ENCODE measurements at places on chromosomes 4 and X.

DNA sequence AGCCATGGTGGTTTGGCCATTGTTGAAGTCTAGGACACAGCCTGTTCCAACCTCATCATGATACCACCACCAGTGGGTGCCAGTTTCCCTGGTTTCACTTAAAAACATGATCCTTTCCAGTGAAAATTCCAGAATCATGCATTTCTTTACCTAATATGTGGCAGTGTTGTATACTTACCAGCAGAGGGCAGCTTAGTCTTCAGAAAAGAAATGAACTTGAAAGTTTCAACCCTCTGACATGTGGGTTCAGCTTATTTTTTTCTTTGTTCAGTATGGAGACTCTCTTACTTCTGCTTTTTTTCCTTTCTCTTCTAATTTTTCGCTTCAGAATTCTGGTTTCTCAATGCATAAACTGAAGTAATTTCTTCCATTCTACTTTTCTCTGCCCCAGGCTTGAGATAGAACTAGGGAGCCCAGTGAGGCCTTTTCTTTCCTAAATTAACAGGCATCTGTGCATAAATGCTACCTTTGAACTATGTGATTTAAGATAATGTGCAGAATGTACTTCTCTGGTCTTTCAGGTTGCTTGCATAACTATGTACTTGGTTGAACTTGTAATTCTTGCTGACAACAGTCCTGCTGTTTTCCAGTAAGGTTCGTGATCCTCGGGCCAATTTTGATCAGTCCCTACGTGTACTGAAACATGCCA is 10.7 kb downstream of the LIAS start:
- peak; percentile 86 for DNase-seq

- no peak for DNase-seq
Measured at GRCh38 chr4:106038012-106038411, 142.7 kb downstream of the NPNT start.

- no peak for DNase-seq
Measured at GRCh38 chr4:84436812-84437211, 62.3 kb downstream of the NKX6-1 start.

GRCh38 chrX:45697591-45697990 is 496.9 kb upstream of the DIPK2B start:
- peak; percentile 93 for DNase-seq

GRCh38 chr4:95563638-95564337 is 15.0 kb upstream of the UNC5C start:
- no peak for DNase-seq

- no peak for DNase-seq
Measured at GRCh38 chr4:105969575-105969974, 74.3 kb downstream of the NPNT start.

DNA sequence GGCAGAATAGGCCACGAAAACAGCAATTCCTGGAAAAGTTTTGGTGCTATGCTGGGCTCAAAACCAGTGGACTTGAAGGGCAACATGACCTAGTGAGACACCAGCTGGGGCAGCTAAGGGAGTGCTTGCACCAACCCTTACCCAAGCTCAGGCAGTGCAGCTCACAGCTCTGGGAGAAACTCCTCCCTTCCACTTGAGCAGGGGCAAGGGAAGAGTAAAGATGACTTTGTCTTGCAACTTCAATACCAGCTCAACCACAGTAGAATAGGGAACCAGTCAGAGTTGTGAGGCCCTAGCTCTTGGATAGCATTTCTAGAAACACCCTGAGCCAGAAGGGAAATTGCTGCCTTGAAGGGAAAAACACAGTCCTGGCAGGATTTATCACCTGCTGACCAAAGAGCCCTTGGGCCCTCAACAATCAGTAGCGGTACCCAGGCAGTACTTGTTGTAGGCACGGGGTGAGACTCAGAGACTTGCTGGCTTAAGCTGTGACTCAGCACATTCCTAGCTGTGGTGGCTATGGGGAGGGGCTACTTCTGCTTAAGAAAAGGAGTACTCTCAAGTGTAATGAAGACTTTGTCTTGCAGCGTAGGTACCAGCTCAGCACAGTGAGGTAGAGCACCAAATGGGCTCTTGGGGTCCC is 19.7 kb upstream of the ABCG2 start:
- peak; percentile 75 for DNase-seq

GRCh38 chrX:107226757-107227156 is 20.3 kb downstream of the DNAAF6 start:
- peak; percentile 2 for DNase-seq

DNA sequence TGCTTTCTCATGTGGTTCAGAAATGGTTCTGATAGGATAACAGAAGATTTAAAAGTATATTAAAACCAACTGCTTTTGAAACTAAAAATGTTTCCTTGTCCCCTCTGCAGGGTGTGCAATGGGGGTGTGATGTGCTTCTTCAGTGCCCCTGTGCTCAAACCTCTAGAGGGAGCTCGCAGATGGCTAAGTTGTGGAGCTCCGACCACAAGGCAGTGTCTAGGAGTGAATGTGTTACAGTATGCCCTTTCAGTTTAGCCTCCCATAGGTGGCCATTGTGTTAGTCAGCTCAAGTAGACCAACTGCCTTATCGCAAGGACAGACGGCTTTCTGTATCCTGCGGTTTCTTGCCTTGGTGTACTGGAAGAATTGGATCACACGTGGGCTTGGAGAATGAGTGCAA is 130.5 kb downstream of the TENT5D start:
- no peak for DNase-seq

- DNase-seq: no peak
Measured at GRCh38 chr4:6126971-6127745, 73.2 kb downstream of the JAKMIP1 start.

- peak; percentile 22 for DNase-seq
Measured at GRCh38 chrX:18290200-18290599, 64.3 kb downstream of the SCML2 start.

DNA sequence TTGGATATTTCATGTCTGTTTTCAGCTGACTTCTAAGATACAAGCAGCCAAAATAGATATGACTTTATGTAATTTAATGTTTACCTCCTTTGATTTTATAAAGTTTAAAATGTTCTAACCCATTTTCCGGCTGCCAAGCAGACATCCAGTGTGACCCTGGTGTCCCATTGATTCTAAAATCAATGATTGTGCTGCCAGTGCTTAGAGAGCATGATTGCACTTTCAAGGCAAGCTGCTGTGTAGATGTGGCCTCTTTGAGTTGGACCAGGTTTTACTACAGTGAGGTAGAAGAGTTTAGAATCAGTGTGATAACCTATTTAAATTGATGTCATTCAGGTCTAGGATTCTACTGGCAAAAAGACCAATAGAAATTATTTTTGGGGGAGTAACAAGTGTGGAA is 730.9 kb downstream of the STPG2 start:
- DNase-seq: no peak

- DNase-seq: no peak
Measured at GRCh38 chr4:76882630-76883029, 15.3 kb downstream of the SOWAHB start.

DNA sequence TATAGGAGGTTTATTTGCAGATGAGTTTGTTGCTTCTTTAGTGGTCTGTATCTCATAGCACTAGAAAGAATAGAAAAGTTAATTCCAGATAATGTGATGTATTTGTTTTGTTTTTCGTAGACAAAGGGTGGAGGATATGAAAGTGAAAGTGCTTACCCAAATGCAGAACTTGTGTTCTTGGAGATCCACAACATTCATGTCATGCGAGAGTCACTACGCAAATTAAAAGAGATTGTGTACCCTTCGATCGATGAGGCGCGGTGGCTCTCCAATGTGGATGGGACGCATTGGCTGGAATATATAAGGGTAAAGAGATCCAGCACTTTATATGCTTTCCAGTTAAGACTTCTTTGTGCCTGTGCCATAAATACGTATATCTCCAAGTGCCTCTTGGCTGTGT is 43.3 kb downstream of the MTMR1 start:
- no peak for DNase-seq

DNA sequence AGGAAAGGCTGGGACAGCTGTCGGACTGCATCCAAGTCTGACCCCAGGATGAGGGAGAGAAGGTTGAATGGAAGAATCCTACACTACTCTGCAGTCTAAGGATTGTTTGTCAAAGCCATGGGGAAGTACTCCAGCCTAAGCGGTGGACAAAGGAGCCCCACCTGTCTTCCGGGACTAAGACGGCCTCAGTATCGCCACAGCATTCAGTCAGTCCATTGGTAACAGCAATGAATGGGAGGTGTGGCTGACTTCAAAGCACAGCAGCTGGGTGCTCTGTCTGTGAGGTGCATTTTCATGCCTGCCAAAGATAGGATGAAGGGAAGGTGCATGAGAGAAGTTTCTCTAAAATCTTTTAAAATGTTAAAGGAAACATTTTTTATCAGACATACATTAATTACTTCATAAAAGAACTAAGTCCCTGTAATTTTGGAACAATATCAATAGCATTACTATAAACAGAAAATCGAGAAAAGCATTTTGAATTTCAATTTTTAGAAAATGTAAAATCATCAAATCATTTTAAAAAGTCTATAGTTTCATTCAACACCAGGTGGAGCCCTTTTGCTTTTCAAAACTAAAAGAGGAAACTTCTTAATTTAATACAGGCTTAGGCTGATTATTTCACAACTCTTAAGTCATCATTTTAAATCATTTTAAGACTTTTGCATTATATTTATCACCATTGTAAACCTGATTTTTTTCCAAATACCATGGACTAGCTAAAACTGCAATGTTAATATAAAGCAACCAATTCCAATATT is 27.6 kb upstream of the INTU start:
- peak; percentile 28 for DNase-seq

DNA sequence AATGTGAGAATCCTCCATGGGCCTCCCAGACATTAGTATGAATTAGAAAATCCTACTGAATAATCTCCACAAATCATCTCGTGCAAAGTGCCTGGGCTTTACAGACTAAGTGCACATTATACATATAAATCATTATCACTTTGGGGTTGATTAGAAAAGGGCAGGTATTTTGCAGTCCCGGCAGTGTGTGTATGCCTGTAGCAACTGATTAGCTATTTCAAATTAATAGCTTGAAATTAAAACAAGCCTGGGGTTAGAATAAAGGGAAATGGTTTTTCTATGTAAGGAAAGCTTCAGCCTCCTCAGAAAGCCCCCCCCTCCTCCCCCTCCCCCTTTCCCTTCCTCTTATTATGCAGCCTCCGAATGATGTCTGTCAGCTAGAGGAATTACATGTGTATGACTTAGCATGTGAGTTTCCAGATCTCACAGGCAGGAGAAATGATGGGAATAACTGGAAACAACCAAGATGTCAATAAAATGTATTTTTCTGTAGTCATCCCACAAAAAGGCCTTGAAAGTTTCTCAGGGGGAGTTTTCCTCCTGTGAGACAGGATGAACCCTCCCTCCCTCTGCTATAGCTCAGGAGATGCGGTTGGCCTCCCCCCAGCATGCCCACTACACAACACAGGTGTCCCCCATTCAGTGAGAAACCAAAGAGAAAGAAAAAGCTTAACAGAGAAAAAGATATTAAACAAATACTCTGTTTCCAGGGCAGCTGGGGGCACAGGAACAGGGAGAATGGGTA is 41.2 kb upstream of the RASGEF1B start:
- no peak for DNase-seq

- DNase-seq: no peak
Measured at GRCh38 chr4:171130256-171130801, 682.9 kb upstream of the GALNTL6 start.

DNA sequence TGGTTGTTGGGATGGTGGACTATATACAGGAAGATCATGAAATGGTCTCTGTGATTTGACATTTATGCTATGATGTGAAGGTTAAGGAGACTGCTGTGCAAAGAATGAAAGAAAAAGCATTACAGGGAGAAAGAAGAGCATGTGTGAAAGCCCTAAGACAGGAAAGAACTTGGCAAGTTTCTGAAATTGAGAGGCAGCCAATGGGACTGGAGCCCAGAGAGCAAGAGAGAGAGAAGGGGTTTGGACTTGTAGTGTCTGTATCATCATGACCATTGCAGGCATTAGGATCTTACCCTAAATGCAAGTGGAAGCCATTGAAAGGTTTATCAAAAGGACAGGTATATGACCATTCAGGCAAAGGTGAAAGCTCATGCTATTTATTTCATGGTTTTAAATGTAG is 147.1 kb downstream of the NAA11 start:
- no peak for DNase-seq

DNA sequence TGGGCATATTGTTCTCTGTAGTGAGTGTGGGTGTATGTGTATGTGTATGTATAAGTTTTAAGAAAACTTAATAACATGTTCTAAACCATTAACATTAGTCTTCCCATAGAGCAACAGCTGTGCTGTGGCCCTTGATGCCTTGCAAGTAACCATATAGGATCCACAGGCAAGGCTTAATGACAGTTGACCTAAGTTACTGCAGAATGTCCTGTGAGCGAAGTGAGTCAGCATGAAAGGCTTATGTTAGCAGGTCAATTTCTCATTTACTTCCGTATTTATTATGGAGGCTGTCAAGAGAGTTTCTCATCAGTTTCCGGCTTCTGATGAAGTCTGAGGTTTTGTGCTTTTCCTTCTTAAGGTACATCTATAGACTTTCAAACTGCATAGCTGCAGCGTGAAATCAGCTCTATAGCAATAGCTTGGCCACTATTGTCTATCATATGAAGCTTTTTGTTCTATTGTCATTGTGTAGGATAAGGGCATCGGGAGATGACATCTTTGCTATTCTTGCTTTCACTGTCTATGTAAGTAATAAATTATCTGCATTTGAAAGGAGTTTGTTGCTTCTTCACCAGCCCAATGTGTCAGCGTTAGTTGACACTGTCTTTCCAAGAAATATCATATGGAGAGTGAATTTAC is 1153.4 kb upstream of the AGA start:
- DNase-seq: no peak

GRCh38 chrX:5916945-5917344 is 311.7 kb downstream of the NLGN4X start:
- DNase-seq: no peak

- no peak for DNase-seq
Measured at GRCh38 chrX:78839711-78840110, 92.2 kb downstream of the LPAR4 start.

GRCh38 chr4:4396628-4397440 is 9.9 kb downstream of the NSG1 start:
- DNase-seq: peak; percentile 32

DNA sequence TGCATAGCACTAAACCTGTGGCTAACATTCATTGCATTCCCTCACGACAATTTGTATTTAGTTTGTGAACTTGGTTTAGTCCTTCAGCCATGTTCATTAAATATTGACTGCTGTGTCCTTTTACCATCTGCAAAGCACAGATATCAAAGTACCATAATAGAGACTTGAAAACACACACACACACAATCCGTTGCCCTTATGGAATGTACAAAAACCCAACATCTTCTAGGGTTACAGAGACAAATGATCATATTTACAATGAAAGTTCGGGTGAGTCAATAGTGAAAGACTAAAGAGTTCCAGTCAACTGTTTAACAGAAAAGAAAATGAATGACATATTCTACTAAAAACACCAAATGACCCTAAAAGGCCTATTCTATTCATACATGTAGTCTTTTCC is 50.8 kb upstream of the TXK start:
- peak; percentile 7 for DNase-seq

DNA sequence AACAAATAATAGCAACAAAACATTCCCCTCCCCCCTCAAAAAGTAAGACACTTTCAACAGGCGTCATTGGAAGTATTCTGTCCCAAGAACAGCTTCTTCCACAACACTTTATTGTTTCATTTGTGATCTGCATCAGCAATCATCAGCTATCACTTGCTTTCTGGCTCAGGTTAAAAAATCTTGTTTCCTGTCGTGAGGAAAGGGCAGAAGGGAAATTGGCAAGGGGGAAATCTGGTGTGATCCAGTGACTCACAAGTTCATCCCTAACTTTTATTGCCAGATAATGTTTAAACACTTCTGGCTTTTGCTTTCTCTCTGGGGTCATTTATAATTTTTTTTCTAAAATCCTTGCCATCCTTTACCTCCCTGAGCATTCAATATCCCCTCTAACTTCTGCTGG is 247.4 kb upstream of the GIMD1 start:
- DNase-seq: peak; percentile 18

- DNase-seq: peak; percentile 66
Measured at GRCh38 chrX:39499996-39500395, 597.8 kb downstream of the BCOR start.
